Adipocyte (in vitro differentiated cells): ENCODE measurements at places on chromosomes 6 and 20.

DNA sequence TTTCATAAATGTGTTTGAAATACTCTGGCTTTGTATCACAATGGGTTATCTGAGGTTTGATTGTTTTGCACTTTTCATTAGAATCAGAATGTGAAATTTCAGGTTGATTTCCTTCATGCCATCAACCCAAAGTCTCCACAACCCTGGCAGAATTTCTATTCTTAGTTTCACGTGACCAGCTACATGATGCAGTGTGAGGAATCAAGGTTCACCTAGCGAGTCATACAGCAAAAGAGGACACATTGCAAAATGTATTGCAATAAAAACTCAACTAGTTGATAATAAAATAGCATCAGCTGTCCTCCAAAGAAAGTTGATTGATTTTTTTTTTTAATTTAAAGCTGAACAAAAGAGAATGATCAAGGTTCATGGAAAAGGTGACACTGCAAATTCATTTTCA is 2.2 kb downstream of the HAO1 start:
- DNase-seq = no peak

GRCh38 chr20:46683939-46684750 is 5.1 kb downstream of the TP53RK start:
- DNase-seq = peak; percentile 30

GRCh38 chr6:42140756-42141602 is 1.4 kb downstream of the C6orf132 start:
- DNase-seq = no peak

DNA sequence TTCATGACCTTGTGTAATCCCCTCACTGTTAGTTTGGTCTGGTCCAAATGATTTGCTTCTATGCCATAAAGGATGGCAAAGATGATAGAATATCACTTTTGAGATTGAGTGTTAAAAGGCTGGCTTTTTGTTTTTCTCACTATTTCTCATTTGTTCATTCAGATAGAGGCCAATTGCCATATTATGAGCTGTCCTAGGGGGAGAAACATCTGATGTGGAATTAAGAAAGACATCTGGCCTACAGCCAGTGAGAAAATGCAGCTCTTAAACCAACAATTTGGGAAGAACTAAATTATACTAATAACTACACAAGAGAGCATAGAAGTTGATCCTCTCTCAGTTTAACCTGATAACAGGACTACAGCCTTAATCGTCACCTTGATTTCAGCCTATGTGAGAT is 1668.6 kb downstream of the GRIK2 start:
- no peak for DNase-seq

DNA sequence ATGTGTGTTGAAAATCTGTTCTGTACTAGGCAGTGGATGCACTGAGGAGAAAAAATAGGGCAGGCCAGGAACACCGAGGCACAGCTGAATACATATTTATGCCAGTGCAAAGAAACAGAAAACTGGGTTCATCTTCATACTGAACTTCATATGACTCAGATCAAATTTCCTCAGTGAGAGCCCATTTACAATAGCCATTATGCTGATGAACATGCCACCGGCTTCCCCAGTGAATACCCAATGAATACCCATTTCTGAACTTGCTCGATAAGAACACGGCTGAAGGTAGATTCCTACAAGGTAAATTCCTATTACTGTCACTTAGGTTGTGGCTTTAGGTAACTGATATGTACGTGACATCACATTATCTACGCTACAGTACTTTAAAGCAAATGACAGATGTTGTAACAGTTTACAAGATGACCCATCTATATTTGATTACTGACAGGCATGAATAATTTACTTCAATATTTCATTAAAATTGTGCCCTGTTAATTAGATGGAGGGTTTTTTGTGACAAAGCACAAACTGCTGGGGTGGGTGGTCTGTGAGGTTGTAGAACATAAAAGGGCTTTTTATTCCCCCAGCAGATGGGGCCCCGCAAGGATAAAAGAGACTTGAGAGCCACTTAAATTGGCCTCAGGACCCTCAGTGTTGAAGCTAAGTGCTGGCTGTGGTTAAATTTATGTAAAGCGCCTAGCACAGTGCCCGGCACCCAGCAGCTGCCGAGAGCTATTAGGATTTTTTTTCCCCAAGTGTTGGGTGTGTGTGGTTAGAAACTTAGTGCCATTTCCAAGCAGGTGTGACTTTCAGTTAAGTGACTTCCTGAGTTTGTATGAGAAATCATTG is 264.5 kb downstream of the CD83 start:
- DNase-seq = no peak

GRCh38 chr20:12255461-12255970 is 337.8 kb downstream of the BTBD3 start:
- no peak for DNase-seq

DNA sequence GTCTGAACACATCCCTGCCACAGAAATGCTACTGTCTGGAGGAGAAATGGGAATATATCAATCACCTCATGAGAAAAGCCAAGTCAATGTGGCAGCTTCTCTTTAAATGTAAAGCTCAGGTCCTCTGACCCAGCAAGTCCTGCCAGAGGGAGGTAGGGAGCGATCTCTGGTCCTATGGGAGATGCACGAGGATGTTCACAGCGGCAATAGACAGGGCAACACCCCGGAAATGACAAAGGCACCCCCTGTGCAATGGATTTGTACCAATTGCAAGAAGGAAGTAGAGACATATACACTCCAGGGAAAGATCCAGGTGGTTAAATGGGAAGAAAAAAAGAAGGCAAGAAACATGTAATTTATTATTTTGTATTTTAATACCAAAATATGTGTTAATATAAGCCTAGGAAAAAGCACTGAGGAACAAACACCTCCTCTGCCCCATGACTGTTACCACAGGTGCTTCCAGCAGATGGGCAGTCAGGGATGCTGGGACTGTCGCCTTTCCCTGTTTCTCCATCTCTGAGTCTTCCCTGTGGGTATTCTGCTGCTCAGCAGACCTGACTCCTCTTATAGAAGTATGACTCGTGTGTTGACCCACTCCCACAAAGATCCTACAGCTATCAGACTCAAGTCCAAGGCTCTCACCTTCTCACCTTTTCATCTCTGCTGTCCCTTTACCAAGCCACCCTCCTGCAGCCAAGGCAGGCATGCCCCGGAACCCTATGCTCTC is 20.8 kb downstream of the ATP9A start:
- DNase-seq = no peak

- DNase-seq = peak; percentile 44
Observed at GRCh38 chr20:63968928-63969760, 586 bp downstream of the ZNF512B start.

GRCh38 chr6:82363428-82364086 is at the start of gene TPBG:
TPBG (plus strand) TSS chr6:82363817; CDS start chr6:82364962, 1,145 bp downstream.
- DNase-seq = peak; percentile 82

- DNase-seq = no peak
Observed at GRCh38 chr6:127635091-127635490, 58.1 kb downstream of the C6orf58 start.

GRCh38 chr6:36576578-36576977 is 17.6 kb upstream of the SRSF3 start:
- DNase-seq = no peak

DNA sequence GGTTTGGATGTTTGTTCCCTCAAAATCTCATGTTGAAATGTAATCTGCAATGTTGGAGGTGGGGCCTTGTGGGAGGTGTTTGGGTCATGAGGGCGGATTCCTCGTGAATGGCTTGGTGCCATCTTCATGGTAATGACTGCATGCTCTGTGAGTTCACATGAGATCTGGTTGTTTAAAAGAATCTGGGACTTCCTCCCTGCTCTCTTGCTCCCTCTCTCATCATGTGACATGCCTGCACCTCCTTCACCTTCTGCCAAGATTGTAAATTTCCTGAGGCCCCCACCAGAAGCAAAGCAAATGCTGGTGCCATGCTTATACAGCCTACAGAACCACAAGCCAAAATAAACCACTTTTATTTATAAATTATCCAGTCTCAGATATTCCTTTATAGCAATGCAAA is 250.3 kb upstream of the PLN start:
- no peak for DNase-seq

DNA sequence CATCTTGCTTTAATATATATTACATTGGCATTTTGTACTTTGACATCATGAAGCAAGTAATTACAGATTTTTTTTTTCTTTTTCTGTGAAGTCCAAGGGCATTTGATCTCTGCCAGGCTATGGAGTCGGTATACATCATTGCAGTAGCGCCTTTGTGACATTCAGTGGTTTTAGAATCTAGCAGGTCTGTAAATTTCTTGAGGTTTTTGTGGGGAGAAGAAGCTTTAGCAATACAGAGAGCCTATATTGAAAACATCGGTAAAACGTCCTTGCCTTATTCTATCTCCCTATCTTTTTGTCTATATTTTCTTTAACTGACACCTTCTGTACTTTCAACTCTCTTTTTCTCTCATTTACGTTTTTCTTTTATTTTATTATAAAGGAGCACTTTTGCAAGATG is 47.2 kb downstream of the DUSP22 start:
- DNase-seq = no peak

- no peak for DNase-seq
Observed at GRCh38 chr6:87724983-87725811, 23.2 kb upstream of the AKIRIN2 start.

GRCh38 chr6:138645976-138646640 is 127.5 kb upstream of the CCDC28A start:
- peak; percentile 24 for DNase-seq

DNA sequence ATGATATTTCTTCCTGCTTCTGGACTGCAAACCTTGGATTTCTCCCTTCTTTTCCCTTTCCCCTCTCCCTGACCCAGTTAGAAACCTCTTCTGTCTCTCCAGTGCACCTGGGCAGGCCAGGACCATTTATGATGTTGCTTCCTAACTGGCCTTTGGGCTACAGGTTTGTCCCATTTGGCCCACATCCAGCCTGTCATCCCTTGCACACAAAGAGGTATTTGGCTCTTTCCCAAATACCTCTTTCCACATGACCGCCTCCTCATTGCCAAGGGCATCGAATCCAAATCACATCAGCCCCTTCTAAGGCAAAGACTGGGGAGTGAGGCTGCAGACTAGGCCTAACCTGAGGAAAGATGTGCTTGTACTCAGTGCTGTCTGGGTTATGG is 13.6 kb downstream of the FGD2 start:
- no peak for DNase-seq

- DNase-seq = no peak
Observed at GRCh38 chr20:49225896-49226295, 6.7 kb downstream of the DDX27 start.

DNA sequence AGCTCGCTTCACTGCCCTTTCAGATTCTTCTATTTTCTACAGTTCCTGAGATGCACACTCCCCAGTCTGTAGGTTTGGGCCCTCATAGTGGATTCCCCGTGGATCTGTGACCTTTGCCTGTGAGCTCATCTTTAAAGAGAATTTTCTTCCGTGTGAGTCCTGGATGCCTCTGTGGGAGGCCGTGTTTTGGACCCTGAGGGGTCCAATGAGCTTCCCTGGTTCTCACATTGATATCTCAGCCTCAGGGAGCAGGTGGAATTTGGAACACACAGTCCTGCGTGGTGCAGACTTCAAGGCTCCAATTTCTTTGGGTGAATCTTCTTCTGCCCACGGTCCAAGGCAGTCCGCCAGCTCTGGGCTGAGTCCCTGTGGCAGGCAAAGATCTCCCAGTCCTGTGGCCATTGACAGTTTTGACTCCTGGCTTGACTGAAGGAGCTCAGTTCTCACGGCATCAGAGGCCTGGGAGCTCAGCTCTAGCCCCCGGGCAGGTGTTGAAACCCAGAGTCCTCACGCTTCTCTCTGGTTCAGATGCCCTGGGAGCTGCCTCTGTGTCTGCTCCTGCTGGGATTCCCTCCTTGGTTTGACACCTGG is 61.0 kb downstream of the PSMG4 start:
- DNase-seq = no peak

GRCh38 chr6:32845384-32845884 is 1.6 kb upstream of the PSMB8 start:
- DNase-seq = no peak

DNA sequence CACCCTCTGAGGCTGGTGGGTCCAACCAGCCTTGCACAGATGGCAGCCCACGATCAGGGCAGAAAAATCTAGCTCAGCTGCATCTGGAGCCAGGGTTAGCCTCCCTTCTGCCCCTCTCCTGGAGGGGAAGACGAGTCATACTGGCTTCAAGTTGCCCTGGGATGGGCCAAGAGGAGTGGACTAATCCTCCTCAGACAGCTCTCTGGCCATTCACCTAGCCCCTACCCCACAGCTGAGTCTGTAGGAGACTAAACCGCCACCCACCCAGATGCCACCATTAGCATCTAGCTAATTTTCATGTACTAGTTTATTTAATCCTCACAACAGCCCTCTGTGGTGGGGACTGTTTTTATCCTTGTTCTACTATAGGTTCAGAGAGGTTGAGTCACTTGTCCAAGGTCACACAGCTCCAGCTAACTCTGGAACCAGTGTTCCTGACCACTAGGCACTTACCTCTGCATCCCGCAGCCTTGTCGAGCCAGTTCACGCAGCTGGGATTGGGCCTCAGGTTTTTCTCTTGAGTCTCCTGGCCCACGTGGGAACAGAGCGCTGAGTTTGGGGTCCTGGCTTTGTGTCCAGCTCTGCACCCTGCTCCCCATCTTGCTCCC is 48.5 kb upstream of the CCDC167 start:
- no peak for DNase-seq

DNA sequence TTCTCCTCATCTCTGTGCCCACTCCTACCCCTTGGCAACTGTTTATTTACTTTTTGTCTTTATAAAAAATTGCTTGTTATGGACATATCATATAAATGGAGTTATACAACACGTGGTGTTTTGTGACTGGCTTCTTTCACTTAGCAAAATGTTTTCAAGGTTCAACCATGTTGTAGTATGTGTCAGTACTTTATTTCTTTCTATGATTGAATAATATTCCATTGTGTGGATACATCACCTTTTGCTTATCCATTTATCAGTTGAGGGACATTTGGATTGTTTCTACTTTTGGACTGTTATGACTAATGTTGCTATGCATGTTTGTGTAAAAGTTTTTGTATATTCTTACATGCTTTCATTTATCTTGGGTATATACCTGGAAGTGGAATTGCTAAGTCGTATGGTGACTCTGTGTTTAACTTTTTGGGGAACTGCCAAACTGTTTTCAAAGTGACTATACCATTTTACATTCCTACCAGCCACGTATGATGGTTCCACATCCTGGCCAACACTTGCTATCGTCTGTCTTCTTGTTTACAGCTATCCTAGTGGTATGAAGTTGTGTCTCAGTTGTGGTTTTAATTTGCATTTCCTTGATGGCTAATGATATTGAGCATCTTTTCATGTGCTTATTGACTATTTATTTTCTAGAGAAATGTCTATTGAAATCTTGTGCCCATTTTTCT is 84.4 kb downstream of the SLX4IP start:
- DNase-seq = no peak

DNA sequence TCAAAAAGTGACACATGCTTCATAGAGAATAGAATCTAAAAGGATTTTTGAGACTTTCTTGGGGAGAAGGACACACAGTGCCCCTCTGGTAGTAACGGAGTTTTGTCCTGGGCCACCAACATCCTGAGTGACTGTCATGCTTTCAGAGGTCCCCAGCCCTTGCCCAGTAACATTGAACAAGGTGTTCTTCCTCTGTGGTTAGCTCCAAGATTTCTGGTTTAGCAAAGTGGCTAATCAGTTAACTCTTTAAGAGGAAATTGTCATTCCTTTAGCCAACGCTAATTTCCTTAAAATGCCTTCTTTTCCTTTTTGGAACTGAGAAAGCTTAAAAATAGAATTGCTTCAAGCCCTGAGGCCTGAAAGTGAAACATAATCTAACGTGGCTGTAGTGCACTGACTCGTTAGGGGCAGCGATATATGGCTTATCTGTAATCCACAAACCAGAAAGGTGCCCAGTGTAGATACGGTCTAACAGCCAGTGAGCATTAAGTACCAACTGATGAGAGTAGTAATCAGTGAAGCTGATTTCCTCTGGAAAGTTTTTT is 7.8 kb downstream of the E2F3 start:
- DNase-seq = peak; percentile 31
